H7 (cell line): ENCODE measurements at places on chromosomes 5 and 9.

- no peak for DNase-seq
These were observed 2.4 kb upstream of the DMRT2 start for GRCh38 chr9:1047591-1048230.

DNA sequence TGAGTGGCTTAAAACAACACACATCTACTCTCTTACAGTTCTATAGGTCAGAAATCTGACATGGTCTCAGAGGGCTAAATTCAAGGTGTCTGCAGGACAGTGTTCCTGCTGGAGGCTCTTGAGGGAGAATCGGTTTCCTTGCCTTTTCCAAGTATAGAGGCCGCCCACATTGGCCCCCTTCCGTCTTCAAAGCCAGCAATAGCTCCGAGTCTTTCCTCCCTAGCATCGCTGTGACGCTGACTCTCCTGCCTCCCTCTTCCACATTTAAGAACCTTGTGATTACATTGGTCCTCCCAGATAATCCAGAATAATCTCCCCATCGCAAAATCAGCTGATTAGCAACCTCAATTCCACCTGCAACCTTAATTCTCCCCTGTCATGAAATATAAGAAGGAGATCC lies 81.3 kb upstream of the IER5L start:
- no peak for DNase-seq

GRCh38 chr5:112594095-112594850 lies 143.4 kb upstream of the APC start:
- no peak for DNase-seq

- no peak for DNase-seq
These were observed 133.9 kb upstream of the SPEF2 start for GRCh38 chr5:35483780-35484179.

- peak; percentile 91 for DNase-seq
These were observed 138.1 kb downstream of the C9orf50 start for GRCh38 chr9:129482521-129483414.

GRCh38 chr5:171505473-171506043 lies 86.1 kb downstream of the FGF18 start:
- DNase-seq, result no peak

DNA sequence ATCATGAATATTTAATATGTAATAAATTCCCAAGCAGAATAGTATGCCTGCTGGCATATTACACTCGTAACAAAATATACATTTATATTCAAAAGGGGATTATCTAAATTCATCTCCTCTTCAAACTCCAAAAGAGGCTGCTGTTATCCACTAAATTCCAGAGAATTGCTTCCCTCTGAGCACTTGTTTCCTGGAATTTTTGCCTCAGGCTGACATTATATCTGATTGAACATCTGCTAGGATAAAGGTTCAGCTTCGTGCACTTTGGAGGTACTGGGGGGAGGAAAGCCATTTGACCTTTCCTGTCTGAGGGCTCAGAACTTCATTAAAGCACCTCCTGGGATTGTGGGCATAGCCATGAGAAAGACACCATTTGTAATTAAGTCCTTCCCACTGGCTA lies 4.3 kb upstream of the HAPLN1 start:
- no peak for DNase-seq

DNA sequence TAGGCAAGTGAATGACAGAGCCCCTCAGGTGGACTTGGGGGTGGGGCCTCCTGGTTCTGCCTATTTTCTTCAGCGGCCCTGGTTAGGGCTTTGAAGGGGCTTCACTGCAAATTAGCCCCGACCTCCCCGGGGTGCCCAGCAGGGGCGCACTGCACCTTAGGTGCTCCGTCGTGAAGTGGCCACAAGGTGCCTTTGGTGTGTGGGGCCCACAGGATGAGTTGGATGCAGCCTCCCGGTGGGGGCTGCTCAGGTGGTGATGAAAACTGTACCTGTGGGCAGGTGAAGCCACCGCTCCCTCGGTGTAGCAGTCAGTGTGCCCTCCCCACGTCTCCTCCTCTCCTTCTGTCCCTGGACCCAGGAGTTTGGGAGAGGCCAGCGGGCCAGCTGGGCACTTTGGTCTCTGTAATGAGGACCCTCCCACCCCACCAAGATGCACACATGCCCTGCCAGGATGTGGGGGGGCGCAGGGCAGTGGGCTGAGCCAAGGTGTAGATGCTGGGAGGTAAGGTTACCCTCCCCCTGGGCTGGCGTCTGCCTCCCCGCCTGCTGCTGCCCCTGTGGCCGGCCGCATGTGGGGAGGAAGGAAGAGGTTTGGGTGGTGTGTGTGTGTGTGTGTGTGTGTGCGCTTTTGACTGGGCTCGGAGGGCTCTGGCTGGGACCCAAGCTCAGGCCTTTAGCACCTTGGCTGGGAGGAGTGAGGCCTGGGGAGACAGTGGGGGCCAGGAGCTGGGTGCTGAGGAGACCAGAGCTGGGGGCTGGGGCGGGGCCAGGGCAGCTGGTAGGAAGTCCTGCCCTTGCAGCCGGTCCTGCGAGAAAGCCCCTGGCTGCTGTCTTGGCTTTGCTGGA lies 55.6 kb downstream of the RXRA start:
- DNase-seq, result peak; percentile 67

DNA sequence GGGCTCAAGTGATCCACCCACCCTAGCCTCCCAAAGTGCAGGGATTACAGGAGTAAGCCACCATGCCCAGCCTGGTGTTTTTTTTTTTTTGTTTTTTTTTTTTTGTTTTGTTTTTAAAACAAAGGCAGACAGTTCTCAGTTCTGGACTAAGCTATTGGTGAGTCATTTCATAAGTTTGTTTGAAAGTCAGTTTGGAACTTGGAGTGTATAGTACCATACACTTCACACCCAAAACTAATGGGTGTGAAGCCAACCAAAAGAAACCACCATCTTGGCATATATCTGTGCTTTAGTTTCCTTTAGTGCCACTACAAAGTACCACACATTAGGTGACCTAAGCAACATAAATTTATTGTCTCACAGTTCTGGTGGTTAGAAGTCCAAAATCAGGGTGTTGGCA lies 13.4 kb downstream of the MAST4 start:
- no peak for DNase-seq

DNA sequence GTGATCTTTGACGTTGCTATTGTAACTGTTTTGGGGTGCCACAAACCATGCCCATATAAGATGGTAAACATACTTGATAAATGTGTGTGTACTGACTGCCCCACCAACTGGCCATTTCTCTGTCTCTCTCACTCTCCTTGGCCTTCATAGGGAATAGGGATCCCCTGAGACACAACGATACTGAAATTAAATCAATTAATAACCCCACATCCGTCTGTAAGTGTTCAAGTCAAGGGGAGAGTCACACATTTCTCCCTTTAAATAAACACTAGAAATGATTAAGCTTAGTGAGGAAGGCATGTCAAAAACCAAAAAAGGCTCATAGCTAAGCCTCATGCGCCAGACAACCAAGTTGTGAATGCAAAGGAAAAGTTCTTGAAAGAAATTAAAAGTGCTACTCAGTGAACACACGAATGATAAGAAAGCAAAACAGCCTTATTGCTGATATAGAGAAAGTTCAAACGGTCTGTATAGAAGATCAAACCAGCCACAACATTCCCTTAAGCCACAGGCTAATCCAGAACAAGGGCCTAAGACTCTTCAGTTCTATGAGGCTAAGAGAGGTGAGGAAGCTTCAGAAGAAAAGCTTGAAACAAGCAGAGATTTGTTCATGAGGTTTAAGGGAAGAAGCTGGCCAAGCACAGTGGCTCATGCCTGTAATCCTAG lies 111.1 kb downstream of the UGCG start:
- DNase-seq, result no peak

- DNase-seq, result no peak
These were observed 10.9 kb downstream of the ABL1 start for GRCh38 chr9:130845901-130846481.

DNA sequence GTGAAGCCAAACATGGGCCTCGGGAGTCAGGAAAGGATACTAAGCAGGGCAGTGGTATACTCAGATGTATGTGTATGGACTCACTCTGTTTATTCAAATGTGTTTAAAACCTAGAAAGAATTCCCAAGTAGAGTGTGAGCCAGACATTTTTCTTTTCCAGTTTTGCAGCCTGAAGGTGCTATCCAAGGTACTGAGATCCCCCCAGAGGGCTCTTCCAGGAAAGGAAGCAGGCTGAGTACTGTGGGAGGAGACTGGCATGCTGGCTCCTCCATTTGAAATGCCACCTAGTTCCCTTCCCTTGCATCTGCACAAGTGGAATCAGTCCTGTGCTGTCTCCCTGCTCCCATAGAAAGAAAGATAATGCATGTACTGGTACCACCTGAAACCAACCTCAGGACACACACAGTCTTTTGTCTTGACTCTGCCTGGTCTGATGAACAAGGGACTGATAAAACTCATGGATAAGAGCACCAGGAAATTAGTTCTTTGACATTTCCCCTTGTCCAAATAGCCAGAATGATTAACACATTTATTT lies 85.9 kb downstream of the HRH2 start:
- DNase-seq, result peak; percentile 81

- no peak for DNase-seq
These were observed 1655.4 kb upstream of the NUDT12 start for GRCh38 chr5:105218018-105218417.
